ENCODE measurements at places on chromosomes 7 and 10.

- peak; percentile 73 for DNase-seq
Measured at GRCh38 chr10:17109475-17110207, 20.0 kb downstream of the CUBN start.

GRCh38 chr7:6260291-6261187, 11.9 kb downstream of the CYTH3 start:
- peak; percentile 74 for DNase-seq

DNA sequence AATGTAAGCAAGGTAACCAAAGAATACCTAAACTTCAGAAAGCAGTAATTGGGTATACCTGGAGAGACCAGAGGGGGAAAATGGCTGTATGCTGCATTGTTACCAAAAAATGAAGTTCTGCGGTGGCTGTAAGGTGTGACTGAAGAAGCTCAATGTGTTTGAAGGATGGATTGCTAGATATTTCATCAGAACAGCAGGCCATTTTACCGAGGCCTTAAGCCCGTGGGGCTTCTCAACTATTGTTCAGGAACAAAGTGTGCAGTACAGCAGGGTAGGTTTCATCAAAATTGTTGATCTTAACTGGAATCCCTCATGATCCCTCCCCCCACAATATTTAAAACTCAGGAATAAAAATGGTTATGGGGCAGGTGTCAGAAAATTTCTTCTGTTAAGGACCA, 204.0 kb upstream of the GHITM start:
- no peak for DNase-seq

GRCh38 chr10:124602121-124602561, 140.5 kb downstream of the LHPP start:
- DNase-seq: no peak

DNA sequence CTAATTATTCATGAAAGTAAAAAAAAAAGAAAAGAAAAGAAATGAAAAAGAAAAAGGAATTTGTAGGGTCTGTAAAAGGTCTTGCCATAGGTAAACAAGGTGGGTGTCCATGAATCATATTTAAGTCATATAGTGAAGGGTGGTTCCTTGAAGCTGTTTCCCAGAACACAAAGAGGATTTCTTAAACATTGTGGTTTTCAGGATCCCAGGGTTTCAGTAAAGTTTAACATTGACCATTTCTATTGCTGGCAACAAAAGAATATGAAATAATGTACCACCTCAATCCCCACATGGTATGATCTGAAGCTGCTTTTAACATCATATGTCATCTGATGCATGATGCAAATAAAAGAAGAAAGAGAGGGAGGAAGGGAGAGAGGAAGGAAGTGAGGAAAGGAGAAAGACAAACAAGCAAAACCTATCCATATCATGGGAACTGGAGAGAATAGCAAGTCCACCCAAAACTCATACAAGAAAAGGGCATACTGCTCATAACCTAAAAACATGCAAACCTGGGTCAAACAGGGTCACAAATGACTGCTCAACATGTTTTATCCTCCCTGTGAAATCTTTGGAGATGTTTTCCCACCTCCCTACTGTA, 663.5 kb downstream of the SORCS1 start:
- no peak for DNase-seq

GRCh38 chr7:33107136-33108066, 1.8 kb downstream of the RP9 start:
- DNase-seq: peak; percentile 47

DNA sequence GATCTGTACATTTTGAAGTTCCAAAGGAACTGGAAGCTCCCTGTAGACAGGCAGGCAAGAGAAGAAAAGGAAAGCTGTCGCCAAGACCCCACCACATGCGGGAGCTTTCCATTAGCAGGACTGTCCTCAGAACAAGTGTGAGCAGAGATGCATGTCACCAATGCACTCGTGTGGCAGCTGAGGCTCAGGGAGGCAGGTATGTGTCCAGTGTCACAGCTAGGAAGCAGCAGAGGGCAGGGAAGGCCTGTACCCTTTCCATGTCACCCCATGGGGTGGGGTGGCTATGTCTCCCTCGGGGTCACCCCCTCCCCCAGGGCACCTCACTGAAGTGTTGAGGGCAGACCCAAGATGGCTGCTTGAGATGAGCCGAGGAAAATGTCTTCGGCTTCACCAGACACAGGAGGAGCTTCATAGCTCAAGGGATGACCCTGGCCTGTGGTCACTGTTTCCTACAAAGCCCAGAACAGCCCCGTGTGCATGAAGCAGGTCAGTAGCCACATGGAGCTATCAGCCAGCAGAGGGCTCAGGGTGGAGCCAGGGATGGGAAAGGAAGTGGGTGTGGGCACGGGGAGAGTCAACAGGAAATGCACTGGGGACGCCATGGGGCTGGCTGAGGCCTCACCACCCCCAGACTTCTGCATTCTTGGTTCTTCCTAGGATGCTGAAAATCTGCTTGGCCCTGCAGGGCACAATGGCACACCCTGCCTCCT, 96.6 kb downstream of the FAM53B start:
- no peak for DNase-seq

DNA sequence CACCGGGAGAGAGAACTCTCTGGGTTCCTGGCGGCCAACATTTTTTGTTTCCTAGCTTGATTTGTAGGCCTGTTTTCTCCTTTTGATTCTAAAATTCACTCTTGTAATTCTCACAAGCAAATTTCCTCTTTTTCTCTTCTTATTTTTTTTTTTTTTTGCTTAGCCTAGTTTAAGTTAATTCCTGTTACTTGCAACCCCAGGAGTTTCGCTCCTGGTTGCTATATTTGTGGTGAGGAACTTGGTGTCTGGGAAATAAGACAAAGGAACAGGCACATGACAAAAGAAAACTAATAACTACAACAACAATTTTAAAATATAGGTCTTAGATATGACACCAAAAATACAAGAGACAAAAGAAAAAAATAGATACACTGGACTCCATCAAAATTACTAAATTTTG, 6.7 kb downstream of the AOAH start:
- no peak for DNase-seq

DNA sequence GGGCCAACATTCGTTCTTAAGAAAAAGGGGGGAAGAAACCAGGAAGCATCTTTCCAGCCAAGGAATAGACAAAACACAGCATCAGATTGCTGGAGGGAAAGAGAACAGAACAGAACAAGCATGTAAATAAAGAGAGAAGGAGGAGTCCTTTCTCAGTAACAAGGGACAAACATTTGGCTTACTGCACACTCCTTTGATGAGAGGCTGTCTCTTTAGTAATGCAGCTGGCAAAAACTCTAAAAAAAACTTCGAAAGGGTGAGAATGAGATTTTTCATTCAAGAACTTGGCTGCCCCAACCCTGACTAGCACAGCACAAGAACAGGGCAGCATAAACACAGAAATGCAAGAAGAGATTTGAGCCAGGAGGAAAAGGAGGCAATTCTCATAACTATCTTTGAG, 38.9 kb upstream of the IL6 start:
- DNase-seq: no peak

DNA sequence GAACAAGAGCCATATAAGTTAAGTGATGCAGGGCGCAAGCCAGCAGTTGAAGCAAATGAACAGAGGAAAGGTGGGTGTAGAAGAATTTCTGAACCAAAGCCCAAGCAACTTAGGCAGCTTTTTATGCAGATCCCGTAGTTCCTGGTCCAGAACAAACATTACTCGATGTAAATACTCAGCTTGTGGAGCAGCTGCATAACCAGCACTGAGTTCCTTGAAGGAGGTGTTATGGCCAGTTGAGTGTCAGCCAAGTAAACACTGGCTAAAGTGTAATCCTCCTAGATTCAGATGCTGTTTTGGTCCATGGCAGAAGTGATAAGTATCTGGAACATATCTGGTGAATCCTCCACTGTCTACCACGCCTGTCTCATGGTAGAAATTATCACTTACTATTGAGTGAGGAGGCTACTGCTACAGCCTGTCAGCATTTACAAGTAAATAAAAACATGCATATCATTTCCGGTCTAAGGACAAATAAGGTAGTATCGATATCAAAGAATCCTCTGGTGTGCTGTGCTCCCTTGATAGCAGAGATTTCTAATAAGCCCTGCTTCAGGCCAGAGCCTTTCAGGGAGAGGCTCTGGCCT, 213.9 kb downstream of the DYNC1I1 start:
- DNase-seq: no peak

GRCh38 chr10:132788180-132788830, 2.4 kb upstream of the NKX6-2 start:
- DNase-seq: no peak

Measured in fibroblast of the conjunctiva (primary cell).